MCF 10A (cell line): ENCODE measurements at places on chromosomes 2 and 18. TPM values are rescaled to one million over a fixed set of nuclear protein-coding genes. Genes with fewer than 3 reads are reported as not detected.

GRCh38 chr18:12776821-12777471 lies 74.1 kb downstream of the PSMG2 start:
- no peak for DNase-seq

Gene CYP27C1
- 0.25 TPM in 1 of 2 replicates, not detected in the other for total RNA-seq

DNA sequence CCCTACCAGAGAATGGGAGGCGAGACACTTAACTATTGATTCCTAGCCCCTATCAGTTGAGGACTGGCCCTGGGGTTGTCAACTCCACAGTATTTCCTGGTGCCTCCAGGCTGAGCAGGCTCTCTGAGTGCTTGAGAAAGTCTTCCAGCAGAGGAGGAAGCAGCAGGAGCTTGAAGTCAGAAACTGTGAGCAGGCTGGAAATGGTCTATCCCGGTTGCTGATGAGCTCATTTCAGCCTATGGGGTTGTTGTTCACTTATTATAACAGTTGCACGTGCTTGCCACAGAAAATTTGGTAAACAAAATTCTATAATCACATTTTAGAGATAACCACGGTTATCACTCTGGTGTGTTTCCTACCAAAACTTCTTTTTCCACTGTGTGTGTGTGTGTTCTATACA lies 254.7 kb upstream of the THUMPD2 start:
- DNase-seq = no peak

Gene TNS1
- 2.9 and 3.3 TPM in 2 replicates for total RNA-seq

- no peak for DNase-seq
Measured at GRCh38 chr2:28586867-28587266, 91.0 kb downstream of the PLB1 start.

GRCh38 chr2:177891533-177891932 lies 181.0 kb downstream of the PDE11A start:
- no peak for DNase-seq

GRCh38 chr2:85712849-85713612 lies 18.9 kb downstream of the GNLY start:
- peak; percentile 90 for DNase-seq

DNA sequence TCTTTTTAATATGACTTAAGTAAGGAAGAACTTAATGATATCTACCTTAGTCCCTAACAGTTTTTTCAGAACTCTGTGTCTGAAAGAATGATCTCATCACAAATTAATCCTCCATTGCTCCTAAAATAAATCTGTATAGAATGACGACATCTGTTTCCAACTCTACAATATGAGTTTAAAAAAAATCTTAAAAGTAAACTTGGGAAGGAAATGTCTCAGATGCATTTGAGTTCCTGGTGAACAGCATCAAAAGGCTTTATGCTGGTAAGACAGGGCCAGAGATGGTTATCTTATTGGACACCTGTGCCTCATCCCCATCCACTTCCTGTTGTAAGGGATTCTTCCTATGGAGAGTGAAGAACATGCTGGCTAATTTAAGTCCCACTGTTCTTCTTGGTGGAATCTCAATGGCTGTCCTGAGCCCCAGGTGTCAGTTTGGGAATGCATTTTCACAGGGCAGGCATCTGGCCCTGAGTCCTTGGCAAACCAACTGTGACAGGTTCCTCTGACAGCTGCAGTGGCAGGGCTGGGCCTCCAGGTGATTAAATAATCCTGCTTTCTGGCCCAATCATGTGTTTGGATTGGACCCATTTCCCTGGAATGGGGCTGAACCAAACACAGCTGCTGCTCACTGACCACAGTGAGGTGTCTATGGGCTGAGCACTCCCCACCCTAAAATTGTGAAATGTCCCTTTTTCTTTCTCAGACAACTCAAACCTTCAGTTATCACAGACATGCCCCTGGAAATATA lies 12.9 kb upstream of the NCKAP5 start:
- DNase-seq = no peak

DNA sequence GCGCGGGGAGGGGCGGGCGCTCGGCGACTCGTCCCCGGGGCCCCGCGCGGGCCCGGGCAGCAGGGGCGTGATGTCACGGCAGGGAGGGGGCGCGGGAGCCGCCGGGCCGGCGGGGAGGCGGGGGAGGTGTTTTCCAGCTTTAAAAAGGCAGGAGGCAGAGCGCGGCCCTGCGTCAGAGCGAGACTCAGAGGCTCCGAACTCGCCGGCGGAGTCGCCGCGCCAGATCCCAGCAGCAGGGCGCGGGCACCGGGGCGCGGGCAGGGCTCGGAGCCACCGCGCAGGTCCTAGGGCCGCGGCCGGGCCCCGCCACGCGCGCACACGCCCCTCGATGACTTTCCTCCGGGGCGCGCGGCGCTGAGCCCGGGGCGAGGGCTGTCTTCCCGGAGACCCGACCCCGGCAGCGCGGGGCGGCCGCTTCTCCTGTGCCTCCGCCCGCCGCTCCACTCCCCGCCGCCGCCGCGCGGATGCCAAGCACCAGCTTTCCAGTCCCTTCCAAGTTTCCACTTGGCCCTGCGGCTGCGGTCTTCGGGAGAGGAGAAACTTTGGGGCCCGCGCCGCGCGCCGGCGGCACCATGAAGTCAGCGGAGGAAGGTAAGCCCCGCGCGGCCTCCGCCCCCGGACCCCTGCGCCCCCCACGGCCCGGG lies at the start of gene NFATC1:
Gene NFATC1 (plus strand): TSS at position 170 of the 644 bp plus-strand sequence. CDS start 295 bp downstream, at position 465.
- DNase-seq = peak; percentile 34

Gene LINC00305
- not detected in 2 replicates for total RNA-seq

DNA sequence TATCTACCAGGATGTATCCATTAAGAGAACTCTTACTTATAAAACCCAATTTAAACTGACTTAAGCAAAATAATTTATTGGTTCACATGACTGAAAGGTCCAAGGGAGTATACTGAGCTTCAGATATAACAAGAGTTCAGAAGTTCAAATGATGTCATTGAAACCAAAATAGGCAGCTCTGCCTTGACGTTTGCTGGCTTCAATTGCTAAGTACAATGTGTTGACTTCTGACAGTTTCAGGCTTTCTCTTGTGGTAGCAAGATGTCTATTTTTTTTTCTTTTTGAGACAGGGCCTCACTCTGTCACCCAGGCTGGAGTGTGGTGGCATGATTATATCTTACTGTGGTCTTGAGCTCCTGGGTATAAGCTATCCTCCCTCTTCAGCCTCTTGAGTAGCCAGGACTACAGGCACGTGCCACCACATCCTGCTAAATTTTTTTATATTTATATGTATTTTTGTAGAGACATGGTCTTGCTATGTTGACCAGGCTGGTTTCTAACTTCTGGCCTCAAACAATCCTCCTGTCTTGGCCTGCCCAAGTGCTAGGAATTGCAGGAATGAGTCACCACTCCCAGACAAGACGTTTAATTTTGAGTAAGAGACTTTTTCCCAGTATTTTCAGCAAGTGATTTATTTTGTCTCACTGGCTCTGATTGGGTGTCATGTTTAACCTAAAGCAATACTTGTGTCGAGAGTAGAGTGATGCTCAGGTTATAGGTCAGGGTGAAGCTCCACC lies 184.8 kb downstream of the NR4A2 start:
- DNase-seq = peak; percentile 58
